NCI-H2227 treated with DMSO at 0.1 percent for 48 hours (cell line): ENCODE measurements at places on chromosomes 11 and 22.
A peak's percentile ranks its signal among the peaks of the same experiment; 100 is the strongest.

GRCh38 chr11:18203723-18204122 is 31.1 kb downstream of the MRGPRX4 start:
- peak; percentile 3 for DNase-seq

DNA sequence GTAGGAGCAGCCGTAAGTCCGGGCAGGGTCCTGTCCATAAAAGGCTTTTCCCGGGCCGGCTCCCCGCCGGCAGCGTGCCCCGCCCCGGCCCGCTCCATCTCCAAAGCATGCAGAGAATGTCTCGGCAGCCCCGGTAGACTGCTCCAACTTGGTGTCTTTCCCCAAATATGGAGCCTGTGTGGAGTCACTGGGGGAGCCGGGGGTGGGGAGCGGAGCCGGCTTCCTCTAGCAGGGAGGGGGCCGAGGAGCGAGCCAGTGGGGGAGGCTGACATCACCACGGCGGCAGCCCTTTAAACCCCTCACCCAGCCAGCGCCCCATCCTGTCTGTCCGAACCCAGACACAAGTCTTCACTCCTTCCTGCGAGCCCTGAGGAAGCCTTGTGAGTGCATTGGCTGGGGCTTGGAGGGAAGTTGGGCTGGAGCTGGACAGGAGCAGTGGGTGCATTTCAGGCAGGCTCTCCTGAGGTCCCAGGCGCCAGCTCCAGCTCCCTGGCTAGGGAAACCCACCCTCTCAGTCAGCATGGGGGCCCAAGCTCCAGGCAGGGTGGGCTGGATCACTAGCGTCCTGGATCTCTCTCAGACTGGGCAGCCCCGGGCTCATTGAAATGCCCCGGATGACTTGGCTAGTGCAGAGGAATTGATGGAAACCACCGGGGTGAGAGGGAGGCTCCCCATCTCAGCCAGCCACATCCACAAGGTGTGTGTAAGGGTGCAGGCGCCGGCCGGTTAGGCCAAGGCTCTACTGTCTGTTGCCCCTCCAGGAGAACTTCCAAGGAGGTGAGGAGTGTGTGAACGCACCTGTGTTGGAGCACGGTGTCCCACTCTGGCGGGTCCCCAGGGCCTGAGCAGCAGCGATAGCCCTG is at the start of gene TAGLN:
TAGLN (plus strand) TSS at position 318 of the 863 bp plus-strand sequence. CDS start 3,644 bp downstream, outside the sequence.
- no peak for DNase-seq

GRCh38 chr11:63505857-63506528 is at the start of gene LGALS12:
Gene LGALS12, plus strand, starts transcription at chr11:63506084. Its CDS starts 375 bp downstream, at chr11:63506459.
- no peak for DNase-seq

- no peak for DNase-seq
Observed at GRCh38 chr22:40635940-40636379, 559 bp downstream of the MRTFA start.

- DNase-seq = no peak
Observed at GRCh38 chr11:83682611-83682973, 396.4 kb upstream of the CCDC90B start.

- no peak for DNase-seq
Observed at GRCh38 chr11:66184728-66185127, 83.7 kb upstream of the RAB1B start.

- no peak for DNase-seq
Observed at GRCh38 chr11:36743039-36743438, 145.0 kb upstream of the RAG2 start.

GRCh38 chr22:39289533-39289932 is 29.9 kb downstream of the RPL3 start:
- no peak for DNase-seq

DNA sequence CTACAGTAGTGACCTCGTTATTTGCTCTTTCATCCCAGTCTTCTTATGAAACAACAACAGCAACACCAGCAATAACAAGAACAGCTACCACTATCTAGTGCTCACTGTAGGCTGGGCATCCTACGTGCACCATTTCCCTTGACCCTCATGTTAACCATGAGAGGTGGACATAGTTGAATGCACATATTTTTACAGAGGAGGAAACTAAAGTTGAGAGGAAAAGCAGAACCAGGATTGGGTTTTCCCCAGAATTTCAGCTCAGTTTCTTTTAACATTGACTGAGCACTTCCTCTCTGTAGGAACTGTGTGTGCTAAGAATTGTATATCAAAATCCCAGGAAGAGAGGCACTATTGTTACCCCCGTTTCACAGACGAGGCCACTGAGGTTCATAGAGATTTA is 39.4 kb upstream of the TSPAN18 start:
- DNase-seq = no peak

DNA sequence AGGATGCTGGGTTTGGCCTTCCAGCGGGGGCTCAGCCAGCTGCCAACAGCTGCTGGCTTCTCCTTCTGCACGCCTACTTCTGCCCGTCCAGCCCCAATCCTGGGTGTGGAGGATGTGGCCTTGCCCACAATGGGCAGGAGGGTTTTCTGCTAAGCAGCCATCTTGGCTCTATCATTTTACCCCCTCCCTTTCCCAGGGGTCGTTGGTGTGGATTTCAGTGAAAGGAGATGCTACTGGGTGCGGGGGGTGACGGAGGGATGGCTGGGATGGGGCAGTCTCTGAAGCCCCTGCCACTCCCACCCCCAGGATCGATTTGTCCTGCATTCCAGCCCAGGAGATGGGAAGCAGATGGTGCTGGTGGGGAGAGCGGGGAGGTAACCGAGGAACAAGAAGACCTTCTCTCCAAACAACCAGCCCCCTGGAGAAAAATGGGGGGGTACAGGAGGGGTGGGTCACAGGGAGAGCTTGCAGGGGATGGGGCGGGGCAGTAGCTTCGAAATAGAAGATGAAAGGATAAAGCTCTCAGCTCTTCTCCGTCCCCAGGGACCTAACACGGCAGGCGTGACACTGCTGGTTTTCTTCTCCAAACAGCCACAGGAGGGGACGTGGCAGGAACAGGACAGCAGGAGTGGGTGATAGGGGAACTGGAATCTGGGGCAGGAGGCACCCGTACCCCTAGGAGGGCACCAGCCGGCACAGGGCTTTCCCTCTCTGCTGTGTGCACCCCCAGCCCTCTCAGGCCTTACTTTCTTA is 68.9 kb downstream of the NECTIN1 start:
- no peak for DNase-seq

DNA sequence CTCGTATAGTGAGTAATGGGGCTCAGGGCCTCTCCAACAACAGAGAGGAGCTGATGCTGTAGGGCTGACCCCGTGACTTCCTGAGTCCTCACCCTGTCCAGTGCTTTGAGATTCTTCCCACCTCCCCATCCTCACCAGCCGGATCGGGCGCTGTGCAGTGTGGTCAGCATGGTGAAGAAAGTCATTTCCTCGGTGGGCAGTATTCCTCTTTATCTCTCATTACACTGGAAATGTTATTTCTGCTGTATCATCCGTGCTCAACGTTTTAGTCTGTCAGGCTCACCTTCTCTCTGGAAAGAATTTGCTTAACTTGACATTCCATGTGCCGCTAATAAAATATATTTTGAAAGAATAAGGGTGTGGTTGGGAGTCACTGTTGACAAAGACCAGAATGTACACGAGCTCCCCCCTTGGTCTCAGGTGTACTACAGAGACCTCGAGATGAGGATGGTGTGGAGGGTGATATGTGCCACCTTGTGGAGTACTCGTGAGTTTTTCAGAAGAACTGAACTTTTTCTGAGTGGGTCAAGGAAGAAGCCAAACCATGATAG is 25.7 kb upstream of the SCGB1A1 start:
- DNase-seq = no peak

- DNase-seq = no peak
Observed at GRCh38 chr11:72452495-72452894, 18.2 kb upstream of the CLPB start.

DNA sequence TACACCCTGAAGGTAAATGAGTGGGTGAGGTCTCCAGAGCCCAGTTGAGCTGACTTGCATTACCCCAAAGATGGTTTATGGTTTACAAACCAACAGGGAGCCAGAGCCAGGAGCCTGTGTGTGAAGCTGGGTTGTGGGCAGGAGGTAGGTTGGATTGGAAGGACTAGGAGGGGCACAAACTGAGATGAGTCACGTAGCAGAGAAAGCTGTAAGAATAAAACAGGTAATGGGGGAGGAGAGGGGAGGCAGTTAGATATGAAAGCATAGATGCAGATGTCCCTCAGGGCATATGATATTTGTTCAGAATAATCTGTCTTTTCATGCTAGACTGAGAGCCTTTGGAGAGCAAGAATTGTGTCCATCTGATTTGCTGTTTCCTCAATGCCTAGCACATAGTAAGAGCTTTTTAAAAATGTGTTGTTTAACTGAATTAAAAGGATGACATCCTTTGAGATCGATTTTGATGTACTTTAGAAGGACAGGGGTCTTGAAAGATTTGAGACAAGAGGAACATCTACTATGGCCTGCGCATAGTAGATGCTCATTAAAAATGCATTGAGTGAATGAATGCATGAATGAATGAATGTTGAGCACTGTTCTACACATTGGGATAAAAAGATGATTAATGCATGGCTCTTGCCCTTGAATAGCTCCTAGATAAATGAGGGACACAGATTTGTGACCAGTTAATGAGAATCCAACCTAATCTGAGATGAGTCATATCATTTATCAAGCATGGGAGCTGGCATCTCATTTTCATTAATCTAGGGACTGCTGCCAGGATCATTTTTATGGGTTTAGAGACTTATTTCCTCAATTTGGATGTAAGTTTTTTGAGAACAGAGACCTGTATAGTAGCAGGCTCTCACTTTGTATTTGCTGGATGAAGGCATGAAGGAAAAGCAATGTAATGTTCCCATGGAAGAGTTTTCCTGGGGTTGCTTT is 175.8 kb upstream of the BDNF start:
- no peak for DNase-seq

DNA sequence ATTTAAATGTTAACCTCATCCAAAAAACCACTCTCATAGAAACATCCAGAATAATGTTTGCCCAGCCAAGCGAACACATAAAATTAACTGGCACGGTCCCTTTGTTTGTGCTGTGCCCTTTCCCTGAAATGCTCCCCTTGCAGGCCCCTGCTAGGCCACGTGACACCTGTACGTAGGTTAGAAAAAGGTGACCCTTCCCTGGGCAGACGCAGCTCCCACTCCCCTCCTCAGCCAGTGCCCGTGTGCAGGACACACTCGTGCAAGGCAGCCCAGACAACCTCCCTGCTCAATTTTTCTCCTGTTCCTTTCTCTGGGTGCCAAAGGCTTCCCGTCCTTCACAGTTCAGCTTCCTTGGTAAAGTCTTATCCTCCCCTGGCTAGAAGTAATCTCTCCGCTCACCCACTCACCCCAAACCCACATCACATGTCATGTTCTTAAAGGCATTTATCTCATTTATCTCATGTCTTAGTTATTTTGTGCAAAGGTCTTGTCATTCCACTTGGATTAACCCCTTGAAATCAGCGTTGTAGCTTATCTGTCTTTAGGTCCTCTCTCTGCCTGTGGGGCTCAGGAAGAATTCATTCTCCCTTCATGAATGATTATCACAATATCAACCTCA is 20.7 kb downstream of the FAM83F start:
- no peak for DNase-seq

- DNase-seq = no peak
Observed at GRCh38 chr11:120267319-120267718, 27.4 kb downstream of the POU2F3 start.

- DNase-seq = no peak
Observed at GRCh38 chr11:40100162-40100553, 1359.3 kb downstream of the LRRC4C start.

GRCh38 chr11:10325277-10326011 is 20.6 kb downstream of the ADM start:
- DNase-seq = no peak

DNA sequence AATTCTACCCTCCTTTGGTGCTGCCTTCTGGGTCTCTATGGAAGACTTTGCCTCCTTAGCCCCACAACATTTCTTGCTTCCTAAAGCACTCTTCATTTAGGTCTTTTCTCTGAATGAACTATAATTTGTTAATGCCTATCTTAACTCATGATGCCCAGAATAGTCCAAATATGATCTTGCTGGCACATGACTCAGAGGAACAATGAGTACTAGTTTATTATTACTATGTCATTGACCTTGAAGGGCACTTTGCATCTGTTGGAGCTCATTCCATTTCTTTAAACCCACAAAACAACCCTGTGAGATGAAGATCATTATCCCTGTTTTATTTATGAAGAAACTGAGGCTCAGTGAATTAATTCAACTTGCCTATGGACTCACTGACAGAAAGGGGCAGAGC is 320.2 kb upstream of the PLET1 start:
- no peak for DNase-seq

GRCh38 chr11:71476926-71477640 is 24.1 kb downstream of the NADSYN1 start:
- DNase-seq = no peak

DNA sequence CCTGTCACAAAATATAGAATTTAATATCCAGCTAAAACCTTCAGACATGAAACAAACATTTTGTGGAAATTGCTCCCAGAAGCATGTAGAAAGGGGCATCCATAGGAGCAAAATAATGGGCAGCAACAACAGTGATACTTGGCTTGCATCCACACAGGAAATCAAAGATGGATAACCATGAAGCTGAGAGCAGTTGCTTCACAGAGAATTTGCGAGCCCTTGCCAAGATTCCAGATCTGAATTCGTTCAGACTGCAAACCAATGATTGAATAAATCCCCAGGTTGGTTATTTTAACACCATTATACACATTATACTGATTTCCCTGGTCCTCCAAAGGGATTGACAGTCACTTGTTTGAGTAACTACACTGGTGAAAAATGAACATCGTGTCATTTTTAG is 15.6 kb upstream of the OR51L1 start:
- no peak for DNase-seq

DNA sequence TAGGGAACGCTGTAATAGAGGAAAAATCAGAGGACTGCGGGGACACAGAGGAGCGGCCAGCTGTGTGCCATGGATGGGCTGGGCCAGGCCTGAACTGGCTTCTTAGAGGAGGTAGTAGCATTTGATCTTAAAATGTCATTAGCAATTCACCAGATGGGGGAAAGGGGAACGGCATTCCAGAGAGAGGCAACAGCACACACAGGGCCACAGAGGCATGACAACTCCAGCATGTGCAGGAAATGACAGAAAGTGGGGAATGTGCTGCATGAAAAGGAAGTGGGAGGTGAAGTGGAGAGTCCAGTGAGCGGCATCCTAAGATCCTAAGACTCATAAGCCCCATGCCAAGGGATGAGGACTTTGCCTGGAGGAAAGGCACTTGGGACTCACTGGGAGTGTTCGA is 69.0 kb downstream of the UBASH3B start:
- no peak for DNase-seq

GRCh38 chr22:41425660-41426365 is 20.8 kb downstream of the TOB2 start:
- no peak for DNase-seq

- no peak for DNase-seq
Observed at GRCh38 chr11:23151819-23152218, 291.5 kb upstream of the CCDC179 start.

DNA sequence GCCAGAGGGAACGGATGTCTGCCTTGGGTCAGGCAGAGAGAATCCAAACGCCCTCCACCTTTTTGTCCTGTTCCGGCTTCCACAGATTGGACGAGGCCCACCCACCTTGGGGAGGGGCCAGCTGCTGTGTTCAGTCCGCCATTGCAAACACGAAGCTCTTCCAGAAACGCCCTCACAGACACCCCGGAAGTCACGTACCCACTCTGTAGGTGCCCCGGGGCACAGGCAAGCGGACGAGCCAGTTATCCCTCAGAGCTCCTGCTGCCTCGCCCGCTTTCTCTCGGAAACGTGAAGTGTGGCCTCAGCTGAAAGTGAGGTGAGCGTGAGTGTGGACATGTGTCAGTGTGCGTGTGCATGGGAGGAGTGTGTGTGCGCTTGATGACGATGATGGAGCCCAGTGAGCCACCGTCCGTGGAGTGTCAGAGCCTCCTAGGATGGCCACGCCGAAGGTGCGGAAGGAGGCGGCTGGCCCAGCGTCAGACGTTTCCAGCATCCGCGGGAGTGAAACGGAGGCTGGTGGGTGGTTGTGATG is 869.2 kb downstream of the TBC1D22A start:
- DNase-seq = no peak
